ENCODE measurements at places on chromosomes 13 and 19.

DNA sequence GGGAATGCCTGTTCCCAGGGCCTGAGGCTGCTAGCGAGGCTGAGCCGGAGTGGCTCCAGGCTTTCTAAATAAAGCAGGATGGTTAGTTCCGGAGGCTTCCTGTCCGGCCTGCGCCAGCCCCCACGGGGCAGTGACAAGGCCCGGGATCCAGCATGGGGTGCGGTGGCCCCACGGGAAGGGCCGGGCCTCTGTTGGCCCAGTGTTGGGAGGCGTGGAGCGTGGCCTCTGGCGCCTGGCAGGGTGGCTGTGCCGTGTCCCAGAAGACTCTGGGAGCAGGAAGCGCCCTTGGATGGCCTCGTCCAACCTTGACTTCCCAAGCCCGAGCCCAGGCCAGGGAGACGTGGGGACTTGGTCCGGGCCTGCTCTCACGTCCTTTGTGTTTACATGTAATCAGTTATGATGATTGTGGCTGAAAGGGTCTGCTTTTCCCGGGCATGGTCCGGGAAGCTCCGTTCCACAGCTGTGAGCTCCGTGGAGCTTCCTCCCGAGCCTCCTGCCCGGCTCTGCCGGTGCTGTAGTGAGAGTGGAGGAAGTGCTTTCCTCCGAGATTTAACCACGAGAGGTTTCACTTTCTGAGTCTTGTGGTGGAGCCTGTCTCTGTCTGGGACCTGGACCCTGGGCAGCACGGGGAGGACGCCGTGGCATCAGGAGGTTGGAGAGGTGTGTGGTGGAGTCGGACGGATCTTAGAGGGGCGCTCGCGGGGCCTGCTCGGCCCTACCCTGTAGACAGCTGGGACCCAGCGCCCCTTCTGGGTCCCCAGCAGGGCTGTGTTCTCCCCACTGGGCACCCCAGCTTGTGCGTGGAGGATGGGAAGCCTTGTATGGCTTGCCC, 4.6 kb downstream of the GNA11 start:
- DNase-seq = no peak

DNA sequence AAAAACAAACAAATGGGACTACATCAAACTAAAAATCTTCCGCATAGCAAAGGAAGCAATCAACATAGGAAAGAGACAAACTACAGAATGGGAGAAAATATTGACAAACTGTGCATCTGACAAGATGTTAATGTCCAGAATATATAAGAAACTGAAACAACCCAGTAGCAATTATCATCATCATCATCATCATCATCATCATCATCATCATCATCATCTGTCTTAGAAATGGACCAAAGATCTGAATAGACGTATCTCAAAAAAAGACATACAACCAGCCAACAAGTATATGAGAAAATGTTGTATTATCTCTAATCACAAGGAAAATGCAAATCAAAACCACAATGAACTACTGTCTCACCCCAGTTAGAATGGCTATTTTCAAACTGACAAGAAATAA, 173.9 kb downstream of the PRR20E start:
- DNase-seq = no peak

GRCh38 chr19:43331435-43332010, 22.0 kb upstream of the CD177 start:
- DNase-seq = no peak

DNA sequence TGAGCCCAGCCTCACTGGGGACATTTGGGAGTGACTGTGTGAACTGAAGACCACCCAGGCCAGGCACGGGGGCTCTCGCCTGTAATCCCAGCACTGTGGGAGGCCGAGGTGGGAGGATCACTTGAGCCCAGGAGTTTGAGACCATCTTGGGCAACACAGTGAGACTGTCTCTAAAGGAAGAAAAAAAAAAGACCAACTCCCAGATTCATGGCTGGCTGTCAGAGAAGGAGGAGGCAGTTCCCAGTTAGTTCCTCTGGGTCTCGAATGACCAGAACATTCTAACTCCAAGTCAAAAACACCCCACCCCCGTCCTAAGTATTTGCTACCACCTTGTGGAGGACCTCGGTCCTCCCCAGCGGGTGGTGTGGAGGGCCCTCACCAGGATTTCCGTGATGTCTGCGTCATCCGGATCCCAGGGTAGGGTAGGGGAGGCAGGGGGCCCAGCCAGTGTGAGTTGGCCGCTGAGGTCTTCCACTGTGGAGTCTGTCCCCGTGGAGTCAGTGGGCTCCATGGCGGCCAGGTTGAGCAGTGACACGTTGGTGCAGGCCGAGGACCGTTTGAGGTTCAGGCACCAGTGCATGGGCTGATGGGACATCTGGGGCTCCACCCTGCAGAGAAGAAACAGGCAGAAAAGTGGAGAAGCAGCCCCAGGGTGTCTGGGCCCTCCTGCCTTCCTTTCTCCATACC, 1.3 kb downstream of the TSKS start:
- no peak for DNase-seq

DNA sequence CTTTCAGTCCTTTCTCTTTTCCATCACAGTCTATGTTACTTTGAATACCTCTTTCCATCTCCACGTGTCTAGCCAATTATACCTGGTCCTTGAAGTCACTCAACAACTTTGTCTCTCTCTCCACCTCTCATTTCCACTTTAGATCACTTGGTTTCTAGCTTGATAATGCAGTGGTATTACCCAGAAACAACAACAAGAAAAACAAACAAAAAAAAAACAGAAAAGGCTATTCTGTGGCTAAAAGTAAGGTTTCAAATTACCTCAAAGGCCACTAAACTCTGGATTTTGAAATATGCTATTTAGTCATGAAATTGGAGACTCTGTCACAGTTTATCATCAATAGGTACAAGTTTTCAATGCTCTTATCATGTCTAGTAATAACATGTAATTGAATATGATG, 184.8 kb downstream of the PCDH9 start:
- DNase-seq = no peak

DNA sequence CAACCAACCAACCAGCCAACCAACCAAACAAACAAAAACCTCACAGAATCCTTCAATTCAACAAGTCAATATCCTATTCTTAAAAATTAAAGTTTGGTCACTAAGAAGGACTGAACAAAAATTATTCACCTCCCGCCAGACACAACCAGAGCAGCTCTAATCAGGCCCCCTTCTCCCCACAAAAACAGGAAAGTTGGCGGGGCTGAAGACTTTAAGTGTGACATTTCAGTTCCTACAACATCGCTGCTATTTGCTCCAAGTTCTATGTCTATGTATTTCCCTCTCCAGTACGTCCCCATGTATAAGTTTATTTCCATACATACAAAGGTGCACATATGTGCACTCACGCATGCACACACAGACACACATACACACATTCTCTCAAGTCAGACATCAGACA, 32.8 kb upstream of the STK24 start:
- DNase-seq = no peak

DNA sequence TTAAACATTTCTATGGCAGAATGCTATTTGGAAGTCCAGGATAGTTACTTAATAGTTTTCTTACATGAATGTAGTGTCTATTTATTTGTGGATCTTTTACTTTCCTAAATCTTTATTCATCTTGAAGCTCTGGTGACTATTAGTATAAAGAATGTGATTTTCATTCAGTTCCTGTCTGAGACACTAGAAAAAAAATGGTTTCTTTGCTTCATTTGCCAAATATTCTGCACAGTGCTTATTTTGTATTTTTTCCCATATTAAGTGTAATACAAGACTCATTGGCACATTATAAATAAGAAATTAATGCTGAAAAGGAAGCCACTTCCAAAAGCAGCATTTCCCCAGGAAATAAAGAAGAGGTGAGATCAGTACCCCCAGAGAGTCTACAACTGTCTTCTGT, 109.8 kb downstream of the POSTN start:
- no peak for DNase-seq

DNA sequence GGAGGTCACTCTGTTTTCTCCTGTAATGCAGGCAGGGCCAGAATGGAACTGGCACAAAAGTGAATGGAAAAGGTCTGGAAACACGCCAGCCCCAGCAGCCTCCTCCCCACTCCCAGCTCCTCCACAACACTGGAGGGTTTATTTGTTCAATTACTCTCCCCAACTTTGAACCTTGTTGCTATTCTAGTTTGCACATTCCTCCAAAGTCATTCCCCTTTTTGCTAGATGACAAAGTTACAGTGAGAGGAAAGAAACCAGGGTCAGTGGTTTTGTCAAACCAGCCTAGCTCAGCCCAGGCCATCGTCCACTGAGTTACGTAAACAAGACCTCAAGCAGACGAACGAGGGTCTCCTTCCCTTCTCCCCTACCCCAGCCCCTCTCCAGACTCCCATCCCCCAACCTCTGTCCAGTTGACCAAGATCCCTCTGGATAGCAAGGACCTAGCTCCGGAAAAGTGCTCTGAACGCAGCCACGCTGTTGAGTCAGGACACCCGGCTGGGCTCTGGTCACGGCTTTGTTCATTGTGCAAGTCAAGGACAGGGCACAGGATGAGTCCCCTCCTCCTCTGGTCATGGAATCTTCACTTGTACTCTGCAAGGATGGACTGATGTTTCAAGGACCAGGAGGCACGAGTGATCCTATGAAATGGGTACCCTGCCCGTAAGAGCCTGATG, 180.0 kb downstream of the USP12 start:
- no peak for DNase-seq

Measured in activated naive CD8-positive, alpha-beta T cell treated with anti-CD3 and anti-CD28 coated beads, Interleukin-2, amount 50 U/mL, for 16 hours (primary cell).